Caco-2 (cell line): ENCODE measurements at places on chromosomes 5 and 9. TPM values are rescaled to one million over a fixed set of nuclear protein-coding genes. Genes with fewer than 3 reads are reported as not detected.

DNA sequence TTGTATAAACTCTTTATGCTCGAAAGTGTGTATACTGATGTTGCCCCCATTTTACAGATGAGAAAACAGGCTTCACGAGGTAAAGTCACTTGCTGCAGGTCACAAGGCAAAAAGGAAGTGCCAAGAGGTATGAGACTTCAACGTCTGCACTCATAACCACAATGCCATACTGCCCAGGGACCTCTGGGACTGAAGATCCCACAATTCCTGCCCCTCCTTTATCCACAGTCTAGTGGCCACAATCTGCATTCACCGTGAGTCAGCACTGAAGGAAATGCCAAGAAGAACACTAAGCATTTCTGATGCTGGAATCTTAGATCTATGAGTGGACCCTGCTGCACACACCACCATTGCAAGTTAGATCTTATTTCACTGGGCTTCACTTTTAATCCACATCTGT is 37.3 kb downstream of the MED27 start:
- no peak for DNase-seq

Gene SETX
- 31.1 and 32.1 TPM in 2 replicates for total RNA-seq

Gene UNC13B
- 19.7 and 20.8 TPM in 2 replicates for total RNA-seq

Gene PDE8B
- total RNA-seq = 0.86 and 1.9 TPM in 2 replicates

Gene LRRC70
- 0.56 and 0.68 TPM in 2 replicates for total RNA-seq
